ENCODE measurements at places on chromosomes 13 and 19.

DNA sequence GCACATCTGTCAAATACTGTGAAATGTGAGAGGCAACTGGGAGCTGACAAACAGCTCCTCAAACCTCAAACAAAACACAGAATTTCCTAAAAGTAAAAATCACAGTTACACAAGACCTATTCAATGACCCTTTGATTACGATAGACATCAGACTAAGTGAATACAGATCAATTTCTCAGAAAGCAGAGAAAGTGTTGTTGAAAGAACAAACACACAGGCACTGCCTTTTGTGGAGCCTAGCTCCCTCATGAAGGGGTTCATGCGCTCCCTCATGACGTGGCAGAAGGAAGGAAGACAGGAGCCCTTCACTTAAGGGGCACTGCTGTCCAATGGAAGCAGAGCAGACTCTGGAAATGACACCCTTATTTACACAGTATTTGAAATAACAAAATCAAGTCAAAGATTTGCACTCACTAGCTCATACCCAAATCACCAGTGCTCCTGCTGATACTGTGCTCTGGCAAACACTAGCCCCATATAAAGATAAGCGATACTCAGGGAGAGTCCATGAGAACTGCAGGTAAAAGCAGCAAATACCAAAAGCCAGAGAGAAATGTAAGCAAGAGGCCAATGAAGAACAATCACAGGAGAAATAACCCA, 144.9 kb downstream of the KLF12 start:
- no peak for DNase-seq

DNA sequence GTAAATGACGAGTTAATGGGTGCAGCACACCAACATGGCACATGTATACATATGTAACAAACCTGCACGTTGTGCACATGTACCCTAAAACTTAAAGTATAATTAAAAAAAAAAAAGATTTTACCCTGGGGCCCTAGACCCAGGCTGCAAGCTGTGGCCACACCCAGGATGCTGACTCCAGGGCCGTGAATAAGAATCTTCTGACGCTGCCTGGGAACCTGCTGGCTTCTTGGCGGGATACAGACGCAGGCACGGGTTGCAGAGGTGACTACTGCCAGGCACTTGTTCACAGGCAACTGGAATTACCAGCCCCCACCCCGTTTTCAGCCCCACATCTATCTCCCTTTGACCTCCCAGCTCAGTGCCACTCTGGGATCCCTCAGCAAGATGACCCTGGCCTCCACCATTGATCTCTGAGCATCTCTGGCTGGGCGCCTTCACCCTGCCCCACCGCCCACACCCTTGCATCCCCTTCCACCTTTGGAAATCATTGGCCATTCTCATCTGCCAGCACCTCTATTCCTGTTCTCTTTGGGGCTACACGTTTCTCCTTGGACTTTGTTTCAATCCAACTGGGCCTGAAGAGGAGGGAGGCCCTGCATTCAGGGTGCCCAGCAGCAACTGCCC, 21.1 kb upstream of the CFAP97D2 start:
- no peak for DNase-seq

DNA sequence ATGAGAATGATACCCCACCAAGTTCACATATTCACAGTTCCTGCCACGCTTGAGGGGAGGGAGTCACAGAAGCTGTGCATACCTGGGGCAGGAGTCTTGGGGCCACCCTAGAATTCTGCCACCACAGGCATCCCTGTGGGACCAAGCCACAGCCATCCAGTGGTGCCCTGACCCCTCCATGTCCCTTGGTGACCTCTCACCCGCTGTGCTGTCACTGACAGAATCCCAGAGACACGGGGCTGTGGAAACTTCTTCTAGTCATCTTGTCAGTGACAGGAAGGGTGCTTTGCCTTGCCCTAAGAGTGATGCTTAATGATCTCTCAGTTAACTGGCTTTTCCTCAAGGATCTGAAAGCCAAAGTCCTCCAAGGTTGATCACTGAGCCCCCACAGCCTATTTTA, 58.4 kb upstream of the UQCRFS1 start:
- DNase-seq, result no peak

DNA sequence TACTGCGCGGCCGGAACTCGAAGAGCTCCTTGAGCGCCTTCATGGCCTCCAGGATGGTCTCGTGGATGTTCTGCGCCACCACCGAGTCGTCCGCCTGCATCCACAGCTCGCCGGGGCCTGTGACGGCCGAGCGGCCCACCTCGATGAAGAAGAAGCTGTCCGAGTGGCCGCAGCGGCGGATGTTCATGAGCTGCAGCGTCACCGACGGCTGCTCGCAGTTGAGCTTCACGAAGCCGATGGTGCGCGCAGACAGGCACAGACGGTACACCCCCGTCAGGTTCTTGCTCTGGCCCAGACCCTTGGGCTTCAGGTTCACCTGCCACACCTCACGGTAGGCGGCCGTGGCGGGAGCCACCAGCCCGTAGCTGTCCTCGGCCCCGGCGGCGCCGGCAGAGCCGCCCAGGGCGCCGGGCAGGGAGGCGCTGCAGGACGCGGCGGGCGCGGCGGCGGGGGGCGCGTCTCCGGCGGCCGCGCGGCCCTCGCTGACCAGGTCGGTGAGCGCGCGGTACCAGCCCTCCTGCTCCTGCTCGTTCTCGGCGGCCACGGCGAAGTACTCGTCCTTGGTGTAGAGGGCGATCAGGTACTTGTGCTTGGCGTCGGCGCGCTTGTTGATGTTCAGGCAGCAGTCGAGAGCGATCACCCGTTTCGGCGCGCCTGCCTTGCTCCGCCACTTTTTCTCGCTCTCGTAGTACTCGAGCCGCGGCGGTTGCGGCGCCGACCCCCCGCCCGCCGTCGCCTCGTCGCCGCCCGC, 1.1 kb downstream of the IRS2 start:
- DNase-seq, result no peak

- no peak for DNase-seq
Observed at GRCh38 chr19:4695224-4695731, 25.1 kb upstream of the MYDGF start.

- no peak for DNase-seq
Observed at GRCh38 chr19:41569481-41570150, 6.3 kb upstream of the CEACAM21 start.

GRCh38 chr13:52701728-52702465, 37.7 kb downstream of the CNMD start:
- no peak for DNase-seq

DNA sequence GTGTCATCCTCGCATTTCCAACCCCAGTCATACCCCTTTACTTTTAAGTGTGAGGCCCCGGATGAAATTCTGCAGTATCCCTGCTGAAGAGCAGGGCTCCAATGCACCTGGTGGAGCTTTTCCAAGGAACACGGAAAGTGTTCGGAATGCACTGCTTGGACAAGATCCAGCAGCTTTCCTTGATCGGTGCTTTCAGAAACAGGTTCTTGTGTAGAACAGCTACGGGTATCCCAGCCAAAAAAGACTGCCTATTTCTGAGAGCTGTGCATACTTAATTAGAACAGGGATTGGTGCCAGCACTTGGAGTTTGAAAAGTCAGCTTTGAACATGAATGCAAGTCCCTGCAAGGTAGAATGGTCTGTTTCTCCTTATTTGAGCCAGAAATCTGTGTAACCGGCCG, 87.2 kb upstream of the C1QTNF9B start:
- no peak for DNase-seq

GRCh38 chr13:91896547-91896946, 498.1 kb downstream of the GPC5 start:
- DNase-seq, result no peak

GRCh38 chr19:1929021-1929742, 11.8 kb upstream of the CSNK1G2 start:
- no peak for DNase-seq

GRCh38 chr13:48653472-48653939, at the start of gene CYSLTR2:
CYSLTR2 (plus strand) TSS chr13:48653929; CDS start chr13:48706818, 52,889 bp downstream.
- no peak for DNase-seq

GRCh38 chr13:67228031-67228430, 2.1 kb downstream of the PCDH9 start:
- no peak for DNase-seq

DNA sequence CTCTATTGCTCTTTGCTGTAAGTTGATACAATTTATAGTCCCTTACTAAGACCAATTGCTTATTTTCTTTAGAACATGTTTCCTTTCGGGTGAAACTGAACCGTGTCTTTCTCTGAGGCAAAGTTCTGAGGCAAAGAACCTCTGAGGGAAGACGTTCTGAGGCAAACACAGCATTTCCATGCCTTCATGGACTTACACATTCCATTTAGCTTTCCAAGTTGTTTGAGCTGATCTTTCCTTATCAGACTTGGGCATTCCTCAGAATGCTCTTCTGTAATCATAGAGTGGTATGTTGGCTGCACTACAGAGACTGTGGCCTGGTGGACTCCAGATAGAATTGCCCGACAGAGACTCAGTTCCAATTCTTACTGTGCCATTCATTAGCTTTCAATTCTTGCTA, 579.1 kb downstream of the KCTD12 start:
- DNase-seq, result no peak

DNA sequence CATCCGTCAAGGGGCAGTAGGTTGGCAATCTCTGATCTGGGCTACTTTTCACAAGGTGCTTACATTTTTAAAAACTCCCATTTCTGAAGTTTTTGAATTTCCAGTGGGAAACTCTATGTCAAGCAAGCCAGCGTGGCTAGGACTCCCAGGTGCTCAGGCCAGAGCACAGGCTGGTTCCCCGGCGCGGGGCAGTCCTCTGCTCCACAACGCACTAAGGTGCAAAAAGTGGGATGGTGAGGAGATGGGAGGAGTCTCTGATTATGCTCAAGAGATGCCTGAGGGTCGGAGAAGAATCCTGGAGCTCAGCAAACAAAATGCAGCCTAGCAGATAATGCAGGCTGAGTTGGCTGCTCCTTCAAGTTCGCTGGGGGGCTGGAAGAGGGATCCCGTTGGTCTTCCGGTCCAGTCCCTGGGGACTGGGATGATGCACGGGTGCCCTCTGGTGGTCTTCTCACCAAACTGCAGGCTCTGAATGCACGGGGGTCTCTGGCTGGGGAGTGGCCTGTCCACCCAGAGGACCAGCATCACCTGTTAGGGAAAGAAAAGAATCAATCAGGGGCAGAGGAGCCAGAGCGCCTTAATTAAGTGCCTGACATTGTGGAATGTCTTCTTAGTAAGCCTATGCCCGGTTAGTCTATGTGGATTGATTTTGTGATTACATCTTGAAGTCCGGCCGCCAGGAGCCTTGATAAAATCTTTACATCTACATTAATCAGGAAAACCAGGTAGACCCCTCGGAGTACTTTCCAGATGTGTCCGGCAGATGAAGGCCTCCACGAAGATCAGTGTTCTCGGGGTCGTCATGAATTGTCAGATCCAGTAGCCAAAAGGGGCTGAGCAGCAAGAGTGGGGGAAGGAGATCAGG, 244.4 kb upstream of the MAB21L1 start:
- no peak for DNase-seq

GRCh38 chr19:45404557-45405434, at the start of gene PPP1R13L:
PPP1R13L (minus strand) TSS chr19:45405069; CDS start chr19:45398318, 6,751 bp downstream.
- no peak for DNase-seq

DNA sequence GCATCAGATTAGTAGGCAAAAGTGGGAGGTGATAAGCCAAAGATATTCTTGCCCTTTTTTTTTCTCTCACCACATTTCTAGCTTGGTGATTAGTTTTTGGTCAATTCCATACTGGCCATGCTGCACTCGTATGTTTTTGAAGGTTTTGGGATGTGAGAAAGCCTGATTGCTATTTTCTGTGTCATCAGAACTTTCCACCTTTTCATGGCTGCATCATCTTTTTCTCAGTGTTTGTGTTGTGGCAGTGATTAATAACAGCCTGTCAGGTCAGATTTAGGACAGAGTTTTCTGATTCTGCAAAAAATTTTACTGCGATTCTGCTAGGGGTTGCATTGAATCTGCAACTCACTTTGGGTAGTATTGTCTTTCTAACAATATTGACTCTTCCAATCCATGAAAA, 32.9 kb downstream of the PSG1 start:
- DNase-seq, result no peak

DNA sequence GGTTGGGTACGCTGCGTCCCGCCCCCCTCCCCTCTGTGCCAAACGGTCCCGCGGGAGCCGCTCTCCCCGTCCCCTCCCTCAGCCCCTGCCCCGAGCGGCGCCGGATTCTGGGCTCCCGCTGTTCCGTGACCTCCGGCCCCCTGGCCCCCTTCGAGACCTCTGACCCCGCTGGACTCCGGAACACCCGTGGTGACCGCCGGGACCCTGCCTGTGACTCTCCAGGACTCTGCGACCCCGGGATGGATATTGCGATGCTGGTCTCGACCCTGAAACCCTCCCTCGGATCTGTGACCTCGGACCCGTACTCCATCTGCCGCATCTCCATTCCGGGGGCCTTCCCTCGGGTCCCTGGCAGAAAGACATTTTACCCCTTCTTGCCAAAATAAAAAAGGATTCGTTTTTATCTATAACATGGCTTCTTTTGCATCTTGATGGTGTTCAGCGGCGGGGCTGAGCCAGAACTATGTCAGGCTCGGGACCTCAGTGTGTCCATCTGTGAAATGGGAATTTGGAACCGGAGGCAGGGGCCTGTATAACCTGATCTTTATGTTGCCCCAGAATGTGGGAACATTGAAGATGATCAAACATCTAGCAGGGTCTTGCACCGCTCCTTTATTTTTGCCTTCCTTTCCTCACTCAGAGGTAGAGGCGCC, 654 bp upstream of the MEGF8 start:
- no peak for DNase-seq

- DNase-seq, result no peak
Observed at GRCh38 chr13:48078251-48078656, 16.6 kb downstream of the MED4 start.

DNA sequence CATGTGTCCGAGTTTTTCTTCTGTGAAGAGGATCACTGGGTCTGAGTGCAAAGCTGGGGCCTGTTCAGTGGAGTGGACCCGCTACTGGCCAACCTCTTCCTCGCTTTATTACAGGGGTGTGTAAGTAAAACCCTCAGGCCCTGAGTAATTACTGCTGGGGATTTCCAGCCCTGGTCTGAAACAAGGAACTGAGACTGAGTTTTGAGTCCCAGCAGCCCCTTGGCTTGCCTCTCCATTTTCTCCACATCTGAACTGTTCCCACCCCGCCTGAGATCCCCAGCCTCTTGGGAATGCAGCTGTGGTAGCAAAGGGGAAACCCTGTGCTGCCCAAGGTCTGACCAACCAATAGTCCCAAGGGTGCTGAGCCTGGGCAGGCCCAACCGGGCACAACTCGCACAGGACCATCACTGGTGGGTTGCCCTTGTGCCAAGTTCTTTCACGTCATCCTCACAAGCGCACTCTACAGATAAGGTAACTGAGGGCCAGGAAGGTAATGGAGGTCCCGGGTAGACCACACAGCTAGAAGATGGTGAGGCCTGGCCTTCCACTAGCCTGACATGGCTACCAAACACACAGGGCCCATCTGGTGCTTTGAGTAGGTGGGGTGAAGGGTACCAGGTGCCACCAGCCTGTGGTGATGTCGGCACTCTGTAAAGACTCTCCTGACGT, 13.7 kb upstream of the SLC35E1 start:
- no peak for DNase-seq

DNA sequence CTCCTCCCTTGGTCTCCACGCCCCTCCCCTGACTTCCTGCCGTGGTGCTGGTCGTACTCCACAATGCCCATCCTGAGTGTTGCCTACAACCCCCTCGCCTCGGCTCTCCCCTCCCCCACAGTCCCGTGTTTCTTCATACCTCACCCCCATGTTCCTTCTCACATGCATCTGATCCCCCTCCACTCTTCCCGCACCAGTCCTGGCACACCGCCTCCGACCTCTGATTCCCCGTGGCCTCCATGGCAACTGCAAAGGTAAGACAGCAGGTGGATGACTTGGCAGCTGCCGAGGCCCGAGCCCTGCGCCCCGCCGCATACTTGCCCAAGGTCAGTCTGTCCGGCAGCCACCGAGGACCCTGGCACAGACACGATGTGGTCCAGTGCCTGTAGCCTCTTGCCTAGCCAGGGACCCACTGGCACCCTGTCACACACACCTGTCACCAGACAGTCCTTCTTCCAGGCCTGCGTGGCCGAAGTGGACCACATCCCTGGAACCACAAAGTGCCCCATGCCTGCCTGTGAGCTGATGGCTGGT, 16.1 kb upstream of the SDHAF1 start:
- no peak for DNase-seq

Measured in AG09309 (cell line).